T-helper 22 cell (primary cell): ENCODE measurements at places on chromosomes 6 and 20.

DNA sequence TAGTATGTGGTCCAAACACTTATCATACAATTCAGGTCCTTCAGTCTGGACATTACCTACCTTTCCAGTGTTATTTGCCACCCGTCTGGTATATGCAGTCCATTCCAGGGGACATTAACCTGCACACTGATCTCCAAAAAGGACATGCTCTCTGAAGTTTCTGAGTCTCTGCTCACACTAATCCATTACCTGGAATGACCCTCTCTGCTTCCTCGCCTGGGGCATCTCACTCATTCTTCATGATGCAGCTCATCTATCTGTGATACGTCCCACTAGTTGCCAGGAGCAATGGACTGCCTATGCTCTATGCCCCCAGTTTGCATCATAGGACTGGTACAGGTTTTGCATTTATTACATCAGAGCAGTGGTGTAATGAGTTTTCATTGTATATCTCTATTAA, 5.9 kb upstream of the TUBB2B start:
- no peak for DNase-seq

DNA sequence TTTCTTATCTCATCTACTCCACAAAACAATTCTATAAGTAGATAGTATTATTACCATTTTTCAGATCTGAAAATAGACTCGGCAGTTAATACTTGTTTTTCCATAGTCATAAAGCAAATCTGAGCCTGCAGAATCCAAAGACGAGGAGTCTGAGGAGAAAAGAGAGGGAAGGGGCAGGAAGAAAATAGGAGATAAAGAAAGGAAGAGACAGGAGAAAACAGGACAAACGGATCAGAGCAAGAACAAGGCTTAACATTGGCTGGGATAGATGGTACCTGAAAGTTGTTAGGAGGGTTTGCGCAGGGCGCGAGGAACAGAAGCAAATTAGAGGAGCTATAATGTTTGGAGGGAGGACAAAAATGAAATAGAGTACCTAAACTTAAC, 639 bp upstream of the PPIL1 start:
- DNase-seq = no peak

- DNase-seq = no peak
These were observed 54.8 kb downstream of the GPX5 start for GRCh38 chr6:28580475-28580874.

- no peak for DNase-seq
These were observed 29.5 kb downstream of the TOP1 start for GRCh38 chr20:41057999-41058673.

DNA sequence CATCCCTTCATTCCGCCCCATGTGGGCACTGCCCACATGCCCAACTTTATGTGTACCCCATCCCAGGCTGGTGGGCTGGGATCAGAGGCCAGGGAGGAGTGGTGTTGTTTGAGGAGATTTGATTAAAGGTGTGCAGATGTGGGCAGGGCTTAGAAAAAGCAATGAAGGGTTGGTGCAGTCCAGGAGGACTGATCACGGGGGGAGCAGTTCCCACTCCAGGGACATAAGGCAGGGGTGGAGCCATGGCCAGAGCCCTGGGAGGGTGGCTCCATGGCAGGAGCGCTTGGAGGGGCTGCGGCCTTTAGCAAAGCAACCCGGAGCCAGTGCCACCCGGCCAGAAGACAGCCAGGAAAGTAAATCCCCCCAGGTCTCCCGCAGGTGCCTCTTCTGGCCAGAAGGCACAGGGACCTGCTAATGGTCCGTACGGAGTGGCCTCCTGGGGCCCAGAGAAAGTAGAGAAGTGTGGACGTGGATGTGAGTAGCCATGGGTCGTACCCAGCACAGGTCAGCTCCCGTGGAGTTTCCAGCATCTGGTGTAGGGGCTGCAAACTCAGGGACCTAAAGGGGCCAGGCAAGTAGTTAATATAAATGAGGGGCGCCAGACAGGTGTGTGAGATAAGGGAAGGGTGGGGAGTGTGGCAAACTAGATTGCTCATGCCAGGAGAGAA, 62.1 kb upstream of the APCDD1L start:
- no peak for DNase-seq

DNA sequence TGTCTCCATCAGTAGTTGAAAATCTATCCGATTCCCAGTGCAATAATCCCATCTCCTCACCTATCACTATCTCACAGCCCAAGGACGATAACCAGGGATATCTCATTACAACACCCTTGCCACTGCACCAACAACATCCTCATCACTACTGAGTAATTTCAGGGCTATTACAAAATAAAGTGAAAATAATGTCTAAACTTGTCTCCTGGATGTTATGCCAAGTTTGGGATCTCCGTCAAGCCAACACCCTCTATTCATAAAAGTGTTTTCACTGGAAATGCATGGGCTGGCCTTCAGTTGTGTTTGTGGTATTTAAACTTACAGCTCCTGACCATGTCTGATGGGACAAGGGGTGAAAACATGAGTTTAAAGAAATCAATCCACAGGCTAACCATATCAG, 42.0 kb upstream of the STMND1 start:
- no peak for DNase-seq

- DNase-seq = no peak
These were observed 120.4 kb upstream of the ZNF184 start for GRCh38 chr6:27593200-27593818.

DNA sequence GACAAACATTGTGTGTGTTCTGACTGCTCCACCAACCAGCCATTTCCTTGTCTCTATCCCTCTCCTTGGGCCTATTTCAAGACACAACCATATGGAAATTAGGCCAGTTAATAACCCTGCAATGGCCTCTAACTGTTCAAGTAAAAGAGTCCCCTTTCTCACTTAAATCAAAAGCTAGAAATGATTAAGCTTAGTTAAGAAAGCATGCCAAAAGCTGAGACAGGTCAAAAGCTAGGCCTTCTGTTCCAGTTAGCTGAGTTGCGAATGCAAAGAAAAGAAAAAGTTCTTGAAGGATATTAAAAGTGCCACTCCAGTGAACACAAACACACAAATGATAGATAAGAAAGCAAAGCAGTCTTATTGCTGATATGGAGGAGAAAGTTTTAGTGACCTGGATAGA, 22.5 kb downstream of the SERINC1 start:
- no peak for DNase-seq

- DNase-seq = no peak
These were observed 93.3 kb downstream of the COL21A1 start for GRCh38 chr6:56154076-56154475.
